ENCODE measurements at places on chromosomes 6 and 20. TPM values are rescaled to one million over a fixed set of nuclear protein-coding genes. Genes with fewer than 3 reads are reported as not detected.

Gene NFYA
- 8.7 TPM for total RNA-seq

Gene KCNK15
- 1.1 TPM for total RNA-seq

Gene RCAN2
- total RNA-seq = 0.16 TPM

Gene PGBD1
- 1.3 TPM for total RNA-seq

Gene ARMH2
- not detected for total RNA-seq

Gene PRICKLE4
- not detected for total RNA-seq

Gene PREP
- total RNA-seq = 14.6 TPM

Gene CAPN11
- total RNA-seq = 0.97 TPM
